Right forelimb (tissue), 1 donor: ENCODE measurements at places on chromosomes 6 and 20.
A peak's percentile ranks its signal among the peaks of the same experiment; 100 is the strongest.

DNA sequence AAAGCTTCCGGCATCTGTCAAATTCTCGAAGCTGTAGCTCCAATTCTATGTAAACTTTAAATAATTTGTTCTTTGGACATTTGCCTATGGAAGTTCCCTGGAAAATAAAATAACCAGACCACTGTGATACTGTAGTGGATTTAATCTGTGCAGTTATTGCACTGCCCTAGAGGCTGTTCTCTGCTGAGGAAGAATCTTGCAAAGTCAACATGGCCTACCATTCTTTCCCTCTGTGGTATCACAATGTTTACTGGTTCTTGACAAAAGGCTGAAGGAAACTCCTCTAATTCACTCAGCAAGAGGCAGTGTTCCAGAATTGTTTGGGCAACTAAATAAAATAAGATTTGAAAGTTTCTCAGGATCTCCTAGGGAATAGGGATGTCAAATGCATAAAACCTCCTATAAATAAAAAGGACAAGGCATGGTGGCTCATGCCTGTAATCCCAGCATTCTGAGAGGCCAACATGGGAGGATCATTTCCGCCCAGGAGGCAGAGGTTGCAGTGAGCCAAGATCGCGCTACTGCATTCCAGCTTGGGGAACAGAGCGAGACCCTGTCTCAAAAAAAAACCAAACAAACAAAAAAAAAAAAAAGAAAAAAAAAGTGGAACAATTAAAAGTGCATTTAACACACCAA is 12.4 kb downstream of the CRNKL1 start:
- no peak for DNase-seq

GRCh38 chr6:91659891-91660290 is 1073.0 kb upstream of the MAP3K7 start:
- DNase-seq: no peak

DNA sequence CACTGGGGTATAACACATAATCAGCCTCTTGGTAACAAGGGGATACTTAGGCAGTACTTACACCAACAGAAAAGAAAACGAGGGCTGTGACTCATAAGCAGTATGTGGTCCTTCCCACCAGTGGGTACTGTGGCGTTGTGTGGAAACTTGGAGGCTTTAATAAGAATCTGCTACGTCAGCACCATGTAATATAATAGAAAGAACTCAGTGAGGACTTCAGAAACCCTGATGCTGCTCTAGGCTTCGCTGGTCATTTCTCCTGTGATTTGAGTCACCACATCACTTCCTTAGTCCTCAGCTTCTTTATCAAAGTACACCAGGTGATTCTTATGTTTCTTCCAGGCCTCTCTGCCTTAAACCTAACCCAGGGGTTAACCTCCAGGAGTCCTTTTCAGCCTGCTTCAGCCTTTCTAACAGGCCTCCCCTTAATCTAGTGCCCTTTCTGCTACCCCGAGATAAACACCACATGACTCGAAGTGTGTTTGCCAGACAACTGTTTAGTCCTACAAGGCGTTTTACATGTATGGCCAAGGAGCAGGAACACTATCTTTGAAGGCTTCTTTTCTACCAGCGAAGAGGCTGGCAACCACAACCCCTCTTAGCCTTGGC is 68.5 kb downstream of the FYN start:
- DNase-seq: no peak

- DNase-seq: no peak
Observed at GRCh38 chr20:59047938-59048680, 5.5 kb upstream of the PRELID3B start.

DNA sequence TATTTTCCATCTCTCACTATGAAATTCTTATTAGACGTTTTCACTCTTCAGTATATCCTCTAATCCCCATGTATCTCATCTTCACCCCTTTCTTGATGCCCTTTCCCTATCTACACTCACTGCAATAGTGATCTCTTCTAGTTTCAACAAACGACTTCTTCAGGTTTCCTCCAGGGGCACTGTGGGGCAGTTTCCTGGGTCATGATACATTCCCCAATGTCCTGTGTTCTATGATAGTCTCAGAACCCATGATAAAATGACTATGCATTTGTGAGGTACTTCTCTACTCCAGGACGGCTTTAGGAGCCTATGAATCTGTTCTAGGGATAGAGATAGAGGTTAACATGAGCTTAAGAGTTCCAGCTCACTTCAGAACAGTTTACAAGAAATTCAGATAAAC is 183.3 kb downstream of the FOXC1 start:
- no peak for DNase-seq

- DNase-seq: no peak
Observed at GRCh38 chr20:17868151-17868550, 100.4 kb downstream of the SNX5 start.

- DNase-seq: no peak
Observed at GRCh38 chr20:41510847-41511450, 107.2 kb downstream of the CHD6 start.

DNA sequence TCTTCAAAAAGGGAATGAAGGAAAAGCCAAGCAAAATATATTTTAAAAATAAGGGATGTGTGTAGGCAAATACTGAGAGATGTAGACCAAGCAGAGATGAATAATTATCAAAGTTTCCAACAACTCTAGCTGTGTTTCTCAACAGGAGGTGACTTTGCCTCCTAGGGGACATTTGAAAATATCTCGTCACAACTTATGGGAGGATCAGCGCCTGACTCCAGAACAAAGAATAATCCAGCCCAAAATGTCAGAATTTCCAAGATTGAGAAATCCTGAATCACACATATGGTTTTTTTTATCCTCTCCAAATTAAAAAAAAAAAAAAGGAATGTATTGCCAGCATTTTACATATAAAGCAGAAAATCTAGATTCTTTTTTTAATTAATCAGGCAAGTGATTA is 241.2 kb upstream of the ZFP64 start:
- DNase-seq: no peak

DNA sequence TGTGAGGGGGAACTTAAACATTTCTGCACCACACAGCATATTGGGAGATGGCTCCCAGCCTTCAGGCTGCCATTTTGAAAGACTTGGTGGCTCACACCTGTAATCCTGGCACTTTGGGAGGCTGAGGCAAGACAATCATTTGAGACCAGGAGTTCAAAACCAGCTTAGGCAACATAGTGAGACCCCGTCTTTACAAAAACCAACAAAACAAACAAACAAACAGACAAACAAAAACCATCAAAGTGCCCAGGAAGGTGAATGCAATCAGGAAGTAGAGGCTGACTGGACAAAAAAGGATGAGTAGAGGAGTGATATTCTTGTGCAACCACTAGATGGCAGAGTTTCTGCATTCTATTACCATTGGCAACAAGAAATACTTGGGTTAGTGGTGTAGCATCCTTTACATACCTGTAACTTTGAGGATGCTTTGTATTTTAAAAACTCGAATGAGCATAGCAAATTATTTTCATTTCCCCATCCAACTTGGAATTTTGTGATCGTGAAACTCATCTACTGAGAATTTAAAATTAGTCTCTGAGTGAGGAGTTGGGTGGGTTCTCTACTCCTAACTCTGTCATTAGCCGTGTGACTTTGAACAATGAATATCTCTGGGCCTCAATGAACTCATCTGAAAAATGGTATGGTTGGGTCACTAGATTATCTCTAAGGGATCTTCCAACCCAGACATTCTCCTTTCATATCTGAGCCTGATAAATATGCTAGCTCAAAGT is 84.4 kb downstream of the CRYBG1 start:
- DNase-seq: no peak

DNA sequence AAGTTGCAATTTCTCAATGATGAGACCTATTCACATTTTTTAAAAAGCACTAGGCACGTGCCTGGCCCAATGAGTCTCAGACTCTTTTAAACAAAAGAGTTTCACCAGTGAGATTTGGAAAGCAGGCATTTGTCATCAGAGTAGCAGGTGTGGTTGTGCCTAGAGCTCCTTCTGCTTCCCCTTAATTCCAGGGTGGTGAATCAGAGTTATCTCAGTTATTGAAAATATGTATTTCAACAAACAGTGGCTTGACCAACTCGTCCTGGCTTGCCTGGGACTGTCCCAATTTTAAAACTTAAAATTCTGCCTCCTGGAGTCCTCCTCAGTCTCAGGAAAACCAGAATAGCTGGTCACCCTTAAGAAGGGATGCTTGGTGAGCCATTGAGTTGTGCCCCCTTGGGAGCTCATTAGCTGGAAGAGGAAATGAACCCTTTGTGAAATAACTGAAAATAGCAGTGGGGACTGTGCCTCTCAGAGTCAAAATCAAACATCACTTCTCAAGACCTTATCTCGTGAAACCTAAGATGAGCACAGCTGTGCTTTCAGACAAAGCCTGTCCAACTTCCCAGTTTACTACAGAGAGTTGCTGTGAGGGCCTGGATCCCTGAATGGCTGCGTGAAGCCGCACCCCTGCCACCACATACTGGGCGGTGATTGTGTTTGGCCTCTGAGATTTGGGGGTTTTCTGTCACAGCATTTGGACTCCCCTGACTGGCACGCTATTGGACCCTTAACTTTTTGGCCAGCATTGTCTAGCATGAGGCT is 116.3 kb downstream of the ANKRD60 start:
- peak; percentile 32 for DNase-seq

DNA sequence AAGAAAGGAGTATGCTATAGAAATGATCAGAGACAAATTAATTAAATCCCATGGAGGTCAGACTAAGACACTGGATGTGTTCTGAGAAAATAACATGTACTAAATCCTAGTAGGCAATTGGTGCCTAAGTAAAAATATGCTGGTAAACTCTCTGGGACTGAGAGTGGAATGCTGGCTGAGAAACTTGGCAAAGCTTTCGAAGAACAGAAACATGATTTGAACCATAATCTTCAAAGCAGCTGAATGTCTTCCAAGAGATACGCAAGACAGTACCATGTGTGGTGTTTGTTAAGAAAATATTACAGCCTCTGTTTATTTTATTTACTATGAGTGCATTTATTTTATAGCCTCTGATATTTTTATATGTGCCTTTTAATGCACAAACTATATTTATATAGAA is 55.2 kb downstream of the EFHC1 start:
- no peak for DNase-seq

DNA sequence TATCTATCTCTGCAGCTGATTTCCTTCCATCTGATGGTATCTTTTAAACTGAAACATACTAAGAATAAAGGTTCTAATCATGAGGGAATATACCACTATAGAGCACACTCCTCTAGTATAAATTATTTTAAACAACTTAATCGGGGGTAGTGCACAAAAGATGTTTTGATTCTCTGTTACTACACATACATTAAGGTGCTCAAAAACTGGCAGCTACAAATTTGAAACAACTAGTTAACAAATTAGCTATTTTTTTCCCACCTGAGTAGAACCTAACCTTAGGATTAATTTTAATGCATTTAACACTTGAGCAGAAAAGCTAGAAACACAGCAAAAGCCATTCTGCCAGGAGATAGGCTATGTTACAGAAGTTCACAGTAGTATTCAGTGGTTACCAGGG is 23.0 kb downstream of the CCNC start:
- no peak for DNase-seq

DNA sequence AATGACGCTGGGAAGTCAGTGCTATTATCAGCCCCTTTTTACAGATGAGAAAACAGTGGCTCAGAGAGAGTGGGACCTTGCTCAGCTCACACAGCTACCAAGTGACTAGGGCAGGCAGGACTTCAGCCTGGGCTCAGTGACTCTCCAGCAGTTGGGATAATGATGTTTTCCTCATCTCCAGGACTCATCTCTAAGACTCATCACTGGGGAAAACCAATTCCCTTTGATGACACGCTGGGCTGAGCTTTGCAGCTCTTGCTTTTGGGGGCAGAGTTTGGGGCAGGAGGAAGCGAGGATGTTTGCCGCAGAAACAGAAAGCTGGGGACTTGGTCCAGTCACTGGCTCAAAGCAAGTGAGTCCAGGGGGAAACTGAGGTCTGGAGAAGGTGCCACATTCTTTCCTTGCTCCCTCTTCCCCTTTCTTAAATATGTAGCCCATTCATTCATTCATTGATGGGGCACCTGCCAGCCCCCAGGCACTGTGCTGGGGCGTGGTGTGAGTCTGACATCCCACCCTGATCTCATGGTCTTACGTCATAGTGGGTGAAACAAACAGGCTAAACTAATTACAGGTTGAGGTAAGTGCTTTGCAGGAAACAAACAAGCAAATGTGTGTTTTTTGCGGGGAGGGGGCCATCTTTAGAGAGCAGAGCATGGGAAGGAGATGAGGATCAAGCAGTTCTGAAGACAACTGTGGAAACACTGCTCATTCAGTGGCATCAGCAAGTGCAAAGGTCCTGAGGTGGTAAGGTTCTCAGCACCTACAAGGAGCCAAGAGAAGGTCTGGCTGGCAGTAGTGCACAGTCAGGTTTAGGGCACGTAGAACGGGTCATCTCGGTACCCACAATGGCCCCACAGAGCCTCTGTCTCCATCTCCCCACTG is 74.4 kb upstream of the PMEPA1 start:
- DNase-seq: peak; percentile 20

GRCh38 chr6:22940581-22941290 is 371.4 kb downstream of the HDGFL1 start:
- DNase-seq: no peak

- DNase-seq: no peak
Observed at GRCh38 chr6:130517444-130517931, 151.7 kb downstream of the TMEM200A start.

DNA sequence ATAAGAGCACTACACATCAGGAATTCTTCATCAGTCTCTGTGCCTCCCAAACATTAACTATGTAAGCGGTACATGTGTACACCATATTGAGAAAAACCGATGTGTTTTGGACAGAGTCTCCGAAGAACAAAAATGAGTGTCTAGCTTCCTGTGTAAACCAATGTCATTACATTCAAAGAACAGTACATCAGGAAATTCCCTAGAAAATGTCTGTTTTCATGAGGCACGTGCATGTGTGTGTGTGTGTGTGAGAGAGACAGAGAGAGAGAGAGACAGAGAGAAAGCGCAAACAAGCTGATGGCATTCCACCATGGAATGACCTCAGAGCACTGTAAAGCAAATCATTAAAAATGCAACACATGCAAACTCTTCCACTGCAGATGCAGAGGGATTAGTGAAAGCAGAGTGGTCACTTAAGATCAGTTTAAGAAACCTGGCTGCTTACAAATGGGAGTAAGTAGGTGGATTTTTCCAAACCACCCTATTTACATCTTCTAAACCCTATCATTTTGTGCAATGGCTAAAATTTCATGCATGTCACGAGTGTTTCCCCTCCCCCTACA is 133.9 kb downstream of the HIVEP2 start:
- no peak for DNase-seq

DNA sequence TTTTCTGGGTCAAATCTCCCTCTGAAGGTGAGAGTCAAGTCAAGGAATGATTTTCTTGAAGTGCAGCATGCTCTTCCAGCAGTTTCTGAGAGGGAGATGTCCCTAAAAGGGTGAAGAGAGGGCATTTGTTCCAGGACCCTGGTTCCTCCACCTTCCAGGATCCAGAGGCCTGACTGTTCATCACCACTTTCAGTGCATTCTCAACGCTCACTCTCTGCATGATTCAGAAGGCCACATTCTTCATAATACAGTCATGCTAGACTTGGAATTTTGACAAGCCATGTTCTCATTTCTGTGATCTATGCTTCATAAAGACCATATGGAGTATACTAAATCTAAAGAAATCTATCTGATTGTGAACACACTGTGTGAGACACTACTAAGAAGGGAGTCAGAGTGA is 85.1 kb downstream of the PDE7B start:
- DNase-seq: no peak

GRCh38 chr6:124999105-124999764 is 37.0 kb downstream of the RNF217 start:
- no peak for DNase-seq

- DNase-seq: no peak
Observed at GRCh38 chr6:32194825-32195651, 2.6 kb upstream of the GPSM3 start.

- DNase-seq: no peak
Observed at GRCh38 chr6:118876814-118877213, 17.1 kb upstream of the ASF1A start.
